Activated B cell treated with CpG ODN at 0.5 μM for 24 hours (primary cell): ENCODE measurements at places on chromosomes 11 and 22. TPM values are rescaled to one million over a fixed set of nuclear protein-coding genes. Genes with fewer than 3 reads are reported as not detected.

Gene FOLR1
- total RNA-seq, result not detected in 2 replicates

Gene CLNS1A
- 112 and 116 TPM in 2 replicates for total RNA-seq

Gene MYBPC3
- 0.46 and 0.69 TPM in 2 replicates for total RNA-seq

Gene TOM1
- total RNA-seq, result 32.2 and 40.8 TPM in 2 replicates
